ENCODE measurements at places on chromosomes 5 and 9. TPM values are rescaled to one million over a fixed set of nuclear protein-coding genes. Genes with fewer than 3 reads are reported as not detected.

Gene PFN3
- 1.6 TPM for total RNA-seq

Gene ITK
- total RNA-seq: not detected

Gene SPINK4
- total RNA-seq: not detected

Gene TTLL11
- 30.0 TPM for total RNA-seq

Gene CDKN2B
- 0.31 TPM for total RNA-seq

Gene HRH2
- 8.8 TPM for total RNA-seq

Gene RNF224
- not detected for total RNA-seq

Gene TRPM6
- 2.5 TPM for total RNA-seq

Gene CDC20B
- 0.31 TPM for total RNA-seq

Gene MYMK
- not detected for total RNA-seq

Gene MOB3B
- 20.7 TPM for total RNA-seq

Gene CD274
- 0.31 TPM for total RNA-seq

Gene GABRA1
- total RNA-seq: 17.2 TPM

Gene PCDHGA5
- total RNA-seq: 17.8 TPM

Gene CCDC183
- 6.3 TPM for total RNA-seq

Gene SCGB3A1
- not detected for total RNA-seq

Gene ROR2
- total RNA-seq: 0.94 TPM

Gene GABRA6
- not detected for total RNA-seq

Gene OGN
- 1.6 TPM for total RNA-seq

Gene COL27A1
- total RNA-seq: 2.5 TPM

Gene SMIM15
- 22.8 TPM for total RNA-seq

Gene SPATA31D4
- not detected for total RNA-seq

Gene POLR1E
- 36.3 TPM for total RNA-seq

Gene ACER2
- 9.1 TPM for total RNA-seq

Gene NRG2
- total RNA-seq: 8.1 TPM

Gene PLEKHG4B
- 9.1 TPM for total RNA-seq

Gene OR1Q1
- not detected for total RNA-seq

Gene PMPCA
- total RNA-seq: 29.1 TPM

Gene PCDHA1
- 9.1 TPM for total RNA-seq

Gene TAL2
- 6.3 TPM for total RNA-seq

Gene CER1
- total RNA-seq: 0.63 TPM

Gene ZNF474
- total RNA-seq: 0.94 TPM

Gene TOR1B
- 40.4 TPM for total RNA-seq

Gene GARIN3
- total RNA-seq: not detected

Gene ZDHHC11B
- total RNA-seq: 17.5 TPM

Gene KIAA1958
- 31.6 TPM for total RNA-seq

Gene TUSC1
- 10.0 TPM for total RNA-seq

Gene PRDM9
- total RNA-seq: not detected

Measured in parietal lobe (tissue), 2 donors.